Activated CD4-positive, alpha-beta T cell treated with anti-CD3 and anti-CD28 coated beads for 4 hours (primary cell): ENCODE measurements at places on chromosomes 16 and 17.

DNA sequence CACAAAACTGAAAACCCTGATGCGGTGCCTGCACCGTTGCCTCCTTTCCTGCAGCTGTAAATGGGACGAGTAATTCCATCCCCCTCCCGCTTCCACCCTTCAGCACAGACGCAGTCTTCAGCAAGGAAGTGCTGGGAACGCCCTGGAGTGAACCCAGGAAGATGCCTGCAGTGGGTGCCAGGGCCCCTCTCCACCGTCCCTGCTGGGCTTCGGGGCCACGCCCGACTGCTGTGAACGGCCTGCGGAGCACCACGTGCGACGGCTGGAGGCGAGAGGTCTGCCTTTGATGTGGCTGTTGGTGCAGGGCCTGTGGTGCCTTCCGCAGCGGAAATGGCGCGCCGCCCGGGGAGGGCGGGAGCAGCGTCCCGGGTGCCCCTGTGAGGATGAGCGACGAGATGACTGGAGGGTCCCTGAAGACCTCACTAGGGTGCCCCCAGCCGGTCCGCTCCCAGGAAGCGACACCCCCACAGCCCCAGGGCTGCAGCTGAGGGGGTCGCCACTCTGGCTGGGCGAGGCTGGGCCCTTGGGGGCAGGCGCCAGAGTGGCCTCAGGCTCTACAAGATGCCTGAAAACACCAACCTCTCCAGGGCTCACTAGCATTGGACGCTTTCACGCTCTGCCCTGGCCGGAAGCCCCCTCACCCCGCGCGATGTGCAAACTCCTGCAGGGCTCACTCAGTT, 749 bp upstream of the MC1R start:
- DNase-seq: peak; percentile 47

DNA sequence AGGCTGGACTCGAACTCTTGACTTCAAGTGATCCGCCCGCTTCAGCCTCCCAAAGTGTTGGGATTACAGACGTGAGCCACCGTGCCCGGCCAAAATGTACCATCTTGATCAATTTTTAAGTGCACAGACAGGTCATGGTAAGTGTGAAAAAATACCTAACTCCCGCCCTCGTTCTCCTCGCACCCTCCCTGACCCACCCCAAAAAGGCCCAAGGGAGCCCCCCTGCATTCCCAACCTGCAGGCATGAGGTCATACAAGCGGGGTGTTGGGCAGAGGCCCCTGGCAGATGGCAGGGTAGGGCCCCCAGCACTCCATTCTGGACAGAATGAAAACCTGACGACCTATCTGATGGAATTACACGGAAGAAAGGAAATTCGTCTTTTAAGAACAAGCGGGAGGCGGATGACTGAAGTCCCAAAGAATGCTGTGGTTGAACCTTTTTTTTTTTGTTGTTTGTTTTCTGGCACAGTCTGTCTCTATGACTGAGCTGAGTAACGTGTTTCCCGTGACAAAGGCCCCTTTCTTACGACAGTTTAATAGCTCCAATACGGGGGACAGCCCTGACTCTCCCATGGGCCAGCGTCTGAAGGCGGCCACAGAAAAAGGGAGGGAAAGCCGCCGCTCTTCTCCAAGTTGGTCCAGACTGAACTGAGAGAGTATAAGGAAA, 376.4 kb downstream of the SLC39A11 start:
- no peak for DNase-seq

DNA sequence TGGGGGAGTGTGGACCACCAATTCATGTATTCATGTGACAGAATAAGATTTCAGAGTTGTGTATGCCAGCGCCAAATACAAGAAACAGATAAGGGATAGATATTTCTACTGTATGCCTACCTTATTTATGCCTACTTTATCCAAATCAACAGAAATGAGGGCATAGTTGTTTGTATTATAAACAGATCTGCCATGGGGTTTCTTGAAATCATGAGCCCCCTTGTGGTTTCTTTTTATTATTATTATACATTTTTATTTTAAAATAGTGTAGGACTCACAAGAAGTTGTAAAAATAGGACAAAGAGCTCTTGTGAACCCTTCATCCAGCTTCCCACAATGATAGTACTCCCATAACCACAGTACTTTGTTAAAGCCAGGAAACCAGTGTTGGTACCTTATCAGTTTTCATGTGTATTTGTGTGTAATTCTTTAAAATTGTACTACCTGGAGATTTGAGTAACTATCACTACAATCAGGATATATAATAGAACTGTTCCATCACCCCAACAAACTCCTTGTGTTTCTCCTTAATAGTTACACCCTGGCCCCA, 229.4 kb downstream of the CCDC182 start:
- no peak for DNase-seq

DNA sequence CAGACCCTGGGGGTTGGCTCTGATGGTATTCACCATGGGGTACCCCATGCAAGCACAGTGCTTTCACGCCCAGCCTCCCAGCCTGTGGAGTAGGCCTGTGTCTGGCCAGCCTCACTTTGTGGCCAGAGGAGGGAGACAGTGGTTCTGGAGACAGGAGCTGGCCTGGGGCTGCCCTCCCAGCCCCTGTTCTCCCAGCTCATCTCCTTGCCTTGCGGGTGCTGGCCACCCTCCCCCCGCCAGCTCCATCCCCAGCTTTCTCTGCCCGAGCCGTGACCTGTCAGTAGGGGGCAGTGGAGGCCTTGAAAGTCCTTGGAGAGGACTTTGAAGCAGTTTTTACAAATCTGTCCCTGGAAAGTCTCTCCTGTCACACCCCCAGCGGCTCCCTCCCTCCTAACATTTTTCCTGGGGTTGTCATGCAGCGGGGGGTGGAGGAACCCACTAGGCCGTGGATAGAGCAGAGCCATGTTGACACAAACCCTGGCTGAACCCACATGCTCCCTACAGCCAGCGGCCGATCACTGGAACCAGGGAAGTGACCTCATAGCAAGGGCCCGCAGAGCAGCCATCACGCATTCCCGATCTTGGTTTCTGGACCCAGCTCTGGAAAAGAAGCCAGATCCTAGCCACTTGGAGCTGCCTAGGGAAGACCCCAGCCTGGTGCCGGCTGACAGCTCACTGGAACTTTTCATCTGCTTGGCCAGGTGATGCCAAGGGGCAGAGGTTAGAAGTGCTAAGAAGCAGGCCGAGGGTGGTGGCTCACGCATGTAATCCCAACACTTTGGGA, 289.4 kb downstream of the SEC14L1 start:
- peak; percentile 83 for DNase-seq

- DNase-seq: no peak
Observed at GRCh38 chr17:37714897-37715296, 30.0 kb downstream of the HNF1B start.

DNA sequence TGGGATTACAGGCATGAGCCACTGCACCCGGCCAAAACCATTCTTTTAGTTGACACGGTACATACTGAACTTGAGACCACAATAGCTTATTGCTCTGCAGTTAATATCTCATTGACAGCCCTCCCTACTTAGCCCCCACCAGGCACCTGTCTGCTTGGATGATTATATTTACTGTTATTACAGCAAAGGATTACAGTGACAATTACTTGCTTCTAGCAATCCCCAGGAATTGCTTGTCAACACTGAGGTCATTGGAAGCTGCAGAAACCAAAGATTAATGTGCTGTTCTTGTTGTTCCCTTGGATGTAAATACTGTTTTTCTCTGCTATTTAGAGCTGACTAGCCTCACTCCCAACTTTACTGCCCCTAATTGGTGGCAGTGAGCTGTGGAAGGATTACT, 211.2 kb downstream of the LGALS9B start:
- DNase-seq: no peak

- DNase-seq: no peak
Observed at GRCh38 chr16:67678354-67679023, 11.9 kb downstream of the C16orf86 start.

- no peak for DNase-seq
Observed at GRCh38 chr16:12170103-12171040, 193.8 kb downstream of the SNX29 start.

DNA sequence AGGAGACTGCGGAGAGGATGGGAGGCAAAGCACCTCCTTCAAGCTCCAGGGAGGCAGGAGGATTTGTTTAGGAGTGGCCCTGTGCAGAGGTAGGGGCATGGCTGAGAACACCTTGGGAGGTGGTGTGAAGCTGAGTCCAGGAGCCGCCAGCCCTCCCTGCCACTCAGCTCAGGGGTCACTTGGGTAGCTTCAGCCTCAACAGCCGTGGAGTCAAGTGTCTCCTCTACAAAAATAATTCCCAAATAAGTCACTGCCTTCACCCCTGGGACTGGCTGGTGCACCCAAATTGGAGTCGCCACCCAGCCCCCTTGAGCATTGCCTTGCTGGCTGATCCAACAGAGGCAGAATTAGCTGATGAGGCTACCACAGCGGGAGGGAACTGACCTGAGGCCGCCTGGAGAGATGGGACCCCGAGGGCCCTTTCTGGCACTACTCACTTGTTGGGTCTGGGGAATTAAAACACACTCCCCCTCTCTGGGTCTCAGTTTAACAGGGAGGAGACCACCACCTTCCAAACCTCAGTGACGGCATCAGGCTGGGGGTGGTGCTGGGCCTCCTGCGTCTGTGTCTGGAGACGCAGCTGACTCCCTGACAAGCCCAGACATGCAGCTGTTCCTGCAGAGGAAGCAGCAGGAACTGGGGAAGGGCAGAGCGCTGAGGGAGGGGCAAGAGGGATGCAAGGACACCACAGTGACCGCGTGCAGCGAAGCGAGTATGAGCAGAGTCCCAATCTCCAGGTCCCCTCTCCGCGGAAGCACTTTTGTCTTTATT, 87.9 kb upstream of the TOB1 start:
- DNase-seq: no peak

DNA sequence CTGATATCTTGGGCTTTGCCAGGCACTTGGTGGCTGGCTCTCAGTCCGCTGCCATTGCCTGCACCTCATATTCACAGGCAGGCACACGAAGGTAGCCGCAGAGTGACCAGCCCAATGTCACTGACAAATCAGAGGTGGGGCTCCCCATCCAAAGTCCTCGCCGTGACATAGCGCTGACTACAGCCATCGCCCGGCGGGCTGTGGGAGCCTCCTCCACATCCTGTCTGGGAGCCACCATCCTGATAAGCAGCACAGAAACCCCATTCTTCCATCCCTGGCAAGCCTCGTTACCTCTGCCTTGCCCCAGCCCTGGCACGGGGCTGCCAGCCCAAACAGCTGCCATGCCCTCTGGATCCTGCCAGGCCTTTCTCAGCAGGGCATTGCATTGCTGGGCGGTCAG, 437.8 kb downstream of the SLC39A11 start:
- DNase-seq: no peak

- DNase-seq: no peak
Observed at GRCh38 chr17:31841850-31842194, 17.2 kb downstream of the COPRS start.

DNA sequence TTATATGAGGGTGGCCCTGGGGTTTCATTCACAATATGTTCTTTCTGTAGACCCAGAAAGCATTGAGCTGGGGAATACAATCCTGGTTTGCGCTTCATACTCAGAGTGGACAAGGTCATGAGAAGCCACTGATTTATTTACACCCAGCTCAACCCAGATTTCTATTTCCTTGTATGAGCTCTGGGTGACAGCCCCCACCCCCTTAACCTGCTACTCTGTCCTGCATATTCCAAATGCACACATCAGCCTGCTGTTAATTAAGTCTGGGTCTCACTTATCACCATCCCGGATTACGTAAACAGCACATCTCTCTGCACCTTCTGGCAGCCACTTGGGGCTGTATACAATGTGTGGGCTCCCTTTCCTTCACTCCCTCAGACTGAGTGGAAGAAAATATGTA, 102.4 kb downstream of the DNAH9 start:
- no peak for DNase-seq

GRCh38 chr17:13523164-13523563, 78.6 kb downstream of the HS3ST3A1 start:
- no peak for DNase-seq

DNA sequence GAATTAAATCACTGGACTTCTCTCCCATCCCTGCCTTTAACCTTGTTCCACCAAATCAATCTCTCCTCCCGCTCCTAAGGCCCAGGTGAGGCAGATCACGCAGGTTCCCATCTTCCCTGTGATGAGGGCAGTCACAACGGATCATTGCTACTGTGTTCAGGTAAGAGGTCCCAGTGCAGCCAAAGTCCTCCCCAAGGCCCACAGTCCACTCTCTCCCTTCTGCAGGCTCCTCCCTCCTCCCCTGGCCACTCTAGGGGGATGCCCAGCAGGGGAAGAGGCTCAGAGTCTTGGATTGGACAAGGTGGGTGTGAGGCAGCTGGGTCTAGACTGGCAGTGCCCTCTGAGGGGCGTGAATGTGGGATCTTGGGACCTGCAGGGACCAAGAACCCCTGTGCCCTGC, 2.6 kb upstream of the ADGRG3 start:
- no peak for DNase-seq

DNA sequence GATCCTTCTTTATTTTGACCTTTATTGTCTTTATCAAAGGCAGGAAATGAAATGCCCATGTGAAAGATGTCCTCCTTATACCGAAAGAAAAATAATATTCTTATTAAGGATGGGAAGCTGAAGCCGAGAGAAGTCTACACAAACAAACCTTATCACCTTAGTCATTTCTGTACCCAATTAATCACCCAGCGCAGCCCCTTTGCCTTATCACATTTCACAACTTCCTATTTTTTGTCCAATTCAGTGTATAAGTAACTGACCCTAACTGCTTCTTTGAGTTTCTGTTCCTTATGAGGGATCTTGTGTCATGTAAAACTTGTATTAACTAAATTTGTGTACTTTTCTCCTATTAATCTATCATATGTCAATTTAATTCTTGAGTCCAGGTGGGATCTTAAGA, 16.4 kb upstream of the CCL23 start:
- DNase-seq: no peak

DNA sequence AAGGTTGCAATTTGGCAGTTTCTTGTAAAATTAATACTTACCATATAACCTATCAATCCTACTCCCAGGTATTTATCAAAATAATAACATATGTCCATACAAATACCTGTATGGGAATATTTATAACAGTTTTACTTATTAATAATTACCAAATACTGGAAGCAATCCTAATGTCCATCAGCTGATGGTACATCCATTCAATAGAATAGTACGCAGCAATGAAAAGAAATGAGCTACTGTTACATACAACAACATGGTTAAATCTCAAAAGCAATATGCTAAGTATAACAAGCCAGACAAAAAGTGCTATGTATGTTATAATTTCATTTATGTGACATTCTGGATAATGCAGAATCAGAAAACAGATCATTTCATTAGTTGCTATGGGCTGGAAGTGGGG, 1.2 kb downstream of the HYDIN start:
- no peak for DNase-seq

DNA sequence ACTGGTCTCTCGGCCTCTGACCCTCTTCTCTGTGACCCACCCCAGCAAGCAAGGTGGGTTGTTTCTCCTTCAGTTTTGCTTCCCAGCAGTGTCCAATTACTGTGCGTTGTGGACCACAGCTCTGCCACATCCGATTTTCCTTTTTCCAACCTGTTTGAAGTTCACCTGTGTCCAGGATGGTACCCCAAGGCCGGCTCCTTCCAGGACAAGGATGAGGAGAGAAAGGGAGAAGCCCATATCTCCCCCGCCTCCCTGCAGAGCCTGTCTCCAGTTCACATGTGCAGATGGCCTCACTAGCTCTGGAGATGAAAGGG, 13.5 kb downstream of the NMRAL1 start:
- DNase-seq: no peak

GRCh38 chr16:11060842-11061241, 116.5 kb downstream of the CLEC16A start:
- no peak for DNase-seq
